SW 1271 (cell line): ENCODE measurements at places on chromosomes 16 and 17.

DNA sequence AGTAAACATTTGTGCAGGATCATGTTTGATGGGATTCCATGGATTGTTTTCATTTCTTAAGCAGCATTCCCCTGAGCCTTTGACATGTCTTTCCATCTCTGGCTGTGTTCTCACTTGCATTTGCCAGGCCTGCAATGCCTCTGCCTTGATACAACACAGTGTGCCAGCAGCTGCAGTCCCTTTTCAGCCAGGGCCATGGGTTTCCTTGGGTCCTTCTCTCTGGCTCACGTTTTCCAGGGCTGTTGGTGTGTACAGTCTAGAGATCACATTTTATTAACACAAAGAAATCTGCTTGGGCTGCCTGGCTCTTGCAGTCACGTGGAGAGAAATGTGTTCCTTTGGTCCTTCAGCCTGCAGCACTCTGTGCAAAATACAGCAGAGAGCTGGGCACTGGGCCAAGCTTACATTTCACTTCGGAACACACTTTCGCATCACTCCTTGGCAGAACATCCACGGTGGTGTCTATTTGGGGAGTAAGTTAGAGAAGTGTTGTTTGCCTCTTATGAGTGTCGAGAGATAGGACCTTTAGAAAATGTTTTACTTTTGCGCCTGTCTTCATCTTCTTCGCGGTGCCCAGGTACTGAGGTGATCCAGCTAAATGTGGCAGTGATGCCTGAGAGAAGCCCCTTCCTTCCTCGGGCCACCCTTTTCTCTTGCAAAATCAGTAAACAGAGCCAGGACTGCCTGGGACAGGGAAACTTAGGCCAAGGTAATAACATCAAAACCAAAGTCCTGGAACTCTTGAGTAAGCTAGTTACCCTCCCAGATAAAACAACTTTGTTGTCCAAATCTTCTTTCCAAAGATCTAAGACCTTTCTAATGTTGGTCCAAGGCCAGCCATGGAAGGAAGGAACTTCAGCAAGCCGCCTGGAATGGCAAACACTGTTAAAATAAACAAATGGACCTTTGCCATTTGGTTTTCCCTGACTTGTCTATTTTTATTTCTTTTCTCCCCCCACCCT is 20.9 kb downstream of the HLF start:
- DNase-seq = no peak

- no peak for DNase-seq
These were observed 32.0 kb upstream of the ABCA5 start for GRCh38 chr17:69358688-69359596.

GRCh38 chr17:82006468-82007227 is 16.0 kb downstream of the CENPX start:
- DNase-seq = no peak

DNA sequence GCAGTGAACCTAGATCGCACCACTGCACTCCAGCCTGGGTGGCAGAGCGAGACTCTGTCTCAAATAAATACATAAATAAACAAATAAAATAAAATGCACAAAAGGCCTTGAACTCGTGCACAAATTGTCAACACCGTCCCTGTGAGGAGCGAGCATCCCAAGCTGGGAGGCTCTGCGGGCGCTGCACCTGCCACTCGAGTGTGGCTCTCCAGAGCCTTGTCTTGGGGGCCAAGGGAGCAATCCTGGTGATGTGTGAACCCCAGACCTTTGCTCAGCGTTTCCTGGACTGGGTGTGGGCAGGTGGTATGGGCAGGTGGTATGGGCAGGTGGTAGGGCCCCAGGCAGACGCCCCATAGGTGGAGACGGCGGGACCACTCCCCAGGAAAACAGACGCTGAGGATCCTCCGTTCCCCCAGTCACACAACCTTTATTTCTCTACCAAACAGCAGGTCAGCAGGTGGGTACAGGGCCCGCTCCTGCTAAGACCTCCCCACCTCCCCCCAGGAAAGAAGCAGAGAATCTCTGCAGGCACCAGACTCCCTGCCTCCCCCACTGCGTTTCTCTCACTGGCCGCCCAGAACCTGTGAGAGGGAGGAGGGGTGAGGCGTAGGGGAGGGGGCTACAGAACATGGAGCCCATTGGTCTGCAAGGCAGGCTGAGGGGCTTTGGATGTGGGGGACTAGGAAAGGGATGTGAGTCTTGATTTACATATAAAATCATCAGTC is 7.4 kb upstream of the P2RX1 start:
- DNase-seq = no peak

- DNase-seq = no peak
These were observed 156.0 kb downstream of the GSG1L start for GRCh38 chr16:27907457-27907972.

- no peak for DNase-seq
These were observed 1.7 kb downstream of the YBX2 start for GRCh38 chr17:7292729-7293128.

GRCh38 chr17:76989519-76989918 is 121.3 kb downstream of the MGAT5B start:
- no peak for DNase-seq

- peak; percentile 14 for DNase-seq
These were observed 128.7 kb upstream of the ZFHX3 start for GRCh38 chr16:73176577-73177013.

- no peak for DNase-seq
These were observed 4.6 kb downstream of the UTS2R start for GRCh38 chr17:82376042-82376730.

DNA sequence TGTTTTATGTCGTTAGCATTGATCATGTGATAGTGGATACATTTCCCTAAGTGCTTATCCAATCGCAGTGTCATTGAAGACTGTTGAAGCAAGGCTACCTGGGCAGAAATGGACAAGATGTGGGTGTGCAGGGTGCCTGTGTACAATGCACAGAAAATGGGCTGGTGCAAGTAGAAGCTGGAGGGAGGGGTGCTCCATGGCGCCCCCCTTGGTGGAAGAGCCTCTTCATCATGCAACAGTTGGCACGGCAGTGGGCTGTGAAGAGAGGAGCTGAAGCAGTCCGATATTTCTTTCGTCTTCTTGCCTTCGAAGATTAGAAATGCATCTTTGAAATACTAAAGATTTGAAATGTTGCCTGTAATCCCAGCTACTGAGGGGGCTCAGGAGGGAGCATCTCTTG is 100.5 kb downstream of the PLCG2 start:
- DNase-seq = no peak

- no peak for DNase-seq
These were observed 83.3 kb downstream of the WDR59 start for GRCh38 chr16:74901606-74902005.

DNA sequence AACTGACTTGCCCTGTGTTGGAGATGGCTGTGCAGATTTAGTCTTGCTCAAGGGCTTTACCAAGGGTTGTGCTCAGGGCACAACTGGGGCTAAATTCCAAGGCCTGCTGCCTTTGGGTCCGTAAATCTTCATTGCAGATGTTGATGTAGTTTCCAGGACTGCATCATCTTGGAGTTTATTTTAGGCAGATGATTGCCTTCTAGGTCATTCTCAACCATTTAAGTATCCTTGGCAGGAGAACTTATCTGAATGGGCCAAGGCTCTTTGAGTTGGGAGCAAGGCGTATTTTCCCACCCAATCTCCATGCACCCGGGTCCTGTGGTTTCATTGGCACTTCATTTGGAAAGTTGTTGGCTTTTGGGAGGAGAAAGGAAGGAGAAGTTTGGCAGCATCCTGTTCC is 200.3 kb downstream of the MSI2 start:
- no peak for DNase-seq

DNA sequence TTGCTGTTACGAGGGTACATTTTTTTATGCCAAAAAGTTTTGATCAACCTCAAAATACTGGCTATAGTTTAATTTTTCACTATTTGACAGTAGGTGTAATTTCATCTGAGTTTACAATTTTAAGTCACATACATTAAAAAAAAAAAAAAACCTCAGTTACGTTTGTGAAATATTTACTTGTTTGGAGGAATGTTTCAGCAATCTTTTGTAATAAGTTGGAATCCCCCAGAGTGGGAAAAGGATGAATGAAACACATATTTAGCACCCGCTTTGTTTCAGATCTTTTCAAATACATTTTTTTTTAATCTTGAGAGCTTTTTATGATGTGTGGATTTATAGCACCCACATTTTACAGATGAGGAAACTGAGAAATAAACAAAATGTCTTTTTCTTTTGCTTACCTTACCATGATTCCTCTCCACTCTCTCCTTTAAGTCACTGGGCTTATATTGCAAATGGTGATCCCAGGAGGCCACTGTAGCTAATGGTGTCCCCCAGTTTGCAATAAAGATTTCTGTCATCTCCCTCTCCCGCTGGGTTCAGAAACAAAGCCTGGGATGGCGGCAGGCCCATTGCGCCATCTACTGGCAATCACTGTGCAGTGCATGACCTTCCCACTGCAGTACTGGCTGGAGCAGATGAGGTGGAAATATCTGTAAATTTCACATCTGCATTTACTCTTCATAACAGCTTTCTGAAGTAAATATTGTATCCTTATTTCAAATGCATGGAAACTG is 27.7 kb downstream of the TBC1D3B start:
- no peak for DNase-seq

- DNase-seq = no peak
These were observed 14.1 kb upstream of the NLRP1 start for GRCh38 chr17:5598457-5598856.

GRCh38 chr16:11626657-11627291 is 40.1 kb upstream of the LITAF start:
- DNase-seq = no peak

GRCh38 chr16:85584819-85585282 is 28.3 kb upstream of the GSE1 start:
- DNase-seq = no peak

DNA sequence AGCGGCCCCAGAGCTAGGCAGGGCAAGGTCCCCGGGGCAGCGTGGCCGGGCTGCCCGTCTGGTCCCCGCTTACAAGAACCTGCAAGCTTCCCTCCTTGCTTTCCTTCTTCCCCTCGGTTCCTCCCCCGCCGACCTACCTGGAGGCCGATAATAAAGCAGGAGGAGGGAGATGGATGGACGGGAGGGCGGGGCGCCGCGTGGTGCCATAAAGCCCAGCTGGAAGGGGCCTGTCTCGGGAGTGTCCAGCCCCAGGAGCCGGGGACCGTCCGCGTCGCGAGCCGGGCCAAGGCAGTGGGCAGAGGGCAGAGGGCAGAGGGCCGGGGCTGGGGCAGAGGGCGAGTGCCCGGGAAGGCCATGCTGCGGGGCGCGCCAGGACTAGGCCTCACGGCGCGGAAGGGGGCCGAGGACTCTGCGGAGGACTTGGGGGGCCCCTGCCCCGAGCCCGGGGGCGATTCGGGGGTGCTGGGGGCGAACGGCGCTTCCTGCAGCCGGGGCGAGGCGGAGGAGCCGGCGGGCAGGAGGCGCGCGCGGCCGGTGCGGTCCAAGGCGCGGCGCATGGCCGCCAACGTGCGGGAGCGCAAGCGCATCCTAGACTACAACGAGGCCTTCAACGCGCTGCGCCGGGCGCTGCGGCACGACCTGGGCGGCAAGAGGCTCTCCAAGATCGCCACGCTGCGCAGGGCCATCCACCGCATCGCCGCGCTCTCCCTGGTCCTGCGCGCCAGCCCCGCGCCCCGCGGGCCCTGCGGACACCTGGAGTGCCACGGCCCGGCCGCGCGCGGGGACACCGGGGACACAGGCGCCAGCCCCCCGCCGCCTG is at the start of gene BHLHA9:
Gene BHLHA9, plus strand, starts transcription at position 235 of the 820 bp plus-strand sequence. Its CDS starts 120 bp downstream, at position 355.
- no peak for DNase-seq

DNA sequence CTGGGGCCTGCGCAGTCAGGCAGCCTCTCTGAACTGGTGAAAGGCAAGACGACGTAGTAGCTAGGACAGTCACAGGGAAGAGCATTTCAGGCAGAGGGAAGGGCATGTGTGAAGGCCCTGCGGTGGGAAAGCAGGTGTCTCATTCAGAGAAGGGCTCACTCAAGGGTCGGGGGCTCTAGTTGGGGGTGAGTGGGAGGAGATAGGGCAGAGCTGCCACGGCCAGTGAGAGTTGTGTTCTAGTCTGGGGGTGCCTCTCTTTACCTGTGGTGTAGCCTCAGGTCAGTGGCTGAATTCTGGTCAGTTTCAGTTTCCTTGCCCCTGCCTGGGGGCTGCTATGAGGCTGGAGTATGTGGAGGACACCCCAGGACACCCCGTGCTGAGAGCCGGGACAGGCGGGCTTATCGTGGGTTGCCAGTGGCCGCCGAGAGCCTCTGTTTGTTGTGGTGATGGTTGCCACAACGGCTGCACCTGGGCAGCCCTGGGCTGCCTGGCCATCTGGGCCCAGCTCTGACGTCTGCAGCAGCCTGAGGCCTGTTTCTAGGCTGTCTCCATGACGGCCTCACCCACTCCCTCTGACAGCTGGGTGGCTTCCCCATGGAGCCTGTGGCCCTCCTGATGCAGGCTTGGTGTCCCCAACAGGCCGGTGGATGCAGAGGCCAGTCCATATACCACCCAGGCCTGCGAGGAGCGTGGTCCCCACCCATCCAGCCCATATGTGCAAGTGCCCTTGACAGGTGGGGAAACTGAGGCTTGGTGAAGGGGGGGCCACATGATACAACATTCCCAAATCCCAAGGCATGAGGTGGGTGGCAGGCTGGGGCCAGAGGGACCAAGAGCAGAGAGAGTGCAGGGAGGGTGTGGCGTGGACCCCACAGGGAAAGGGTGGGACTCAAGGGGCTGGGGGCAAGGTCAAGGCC is 10.8 kb downstream of the MAP2K3 start:
- peak; percentile 38 for DNase-seq

DNA sequence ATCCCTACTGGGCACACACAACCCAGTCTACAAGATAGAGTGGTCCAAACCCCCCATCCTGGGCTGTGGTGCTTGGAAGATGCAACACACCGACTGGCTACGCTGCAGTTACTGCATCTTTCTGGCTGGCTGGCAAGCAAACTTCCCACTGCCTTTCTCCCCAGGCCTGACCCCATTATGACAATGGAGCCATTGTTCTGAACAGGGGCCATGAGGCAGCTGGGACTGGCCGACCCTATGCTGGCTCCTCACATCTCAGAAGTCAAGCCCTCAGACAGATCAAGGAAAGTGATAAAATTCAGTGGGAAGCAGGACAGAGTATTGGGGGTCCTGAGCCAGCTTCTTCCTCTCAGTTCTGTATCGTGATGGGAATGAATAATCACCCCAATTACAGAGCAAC is 364.1 kb upstream of the ASIC2 start:
- DNase-seq = no peak

DNA sequence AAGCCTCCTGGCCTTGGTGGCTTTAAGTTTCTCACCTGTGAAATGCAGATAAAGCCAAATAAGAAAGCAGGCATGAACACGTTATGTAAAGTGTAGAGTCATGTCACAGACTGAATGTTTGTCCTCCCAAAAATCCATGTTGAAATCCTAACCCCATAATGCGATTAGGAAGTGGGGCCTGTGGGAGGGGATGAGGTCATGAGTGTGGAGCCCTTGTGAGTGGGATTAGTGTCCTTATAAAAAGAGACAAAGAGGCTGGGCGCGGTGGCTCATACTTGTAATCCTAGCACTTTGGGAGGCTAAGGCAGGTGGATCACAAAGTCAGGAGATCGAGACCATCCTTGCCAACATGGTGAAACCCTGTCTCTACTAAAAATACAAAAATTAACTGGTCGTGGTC is 19.5 kb upstream of the C16orf78 start:
- no peak for DNase-seq

- DNase-seq = no peak
These were observed 15.8 kb downstream of the SHISA9 start for GRCh38 chr16:12917246-12917645.

- DNase-seq = no peak
These were observed 658 bp downstream of the CACNG4 start for GRCh38 chr17:66964930-66965800.
